ENCODE measurements at places on chromosomes 3 and 15.

DNA sequence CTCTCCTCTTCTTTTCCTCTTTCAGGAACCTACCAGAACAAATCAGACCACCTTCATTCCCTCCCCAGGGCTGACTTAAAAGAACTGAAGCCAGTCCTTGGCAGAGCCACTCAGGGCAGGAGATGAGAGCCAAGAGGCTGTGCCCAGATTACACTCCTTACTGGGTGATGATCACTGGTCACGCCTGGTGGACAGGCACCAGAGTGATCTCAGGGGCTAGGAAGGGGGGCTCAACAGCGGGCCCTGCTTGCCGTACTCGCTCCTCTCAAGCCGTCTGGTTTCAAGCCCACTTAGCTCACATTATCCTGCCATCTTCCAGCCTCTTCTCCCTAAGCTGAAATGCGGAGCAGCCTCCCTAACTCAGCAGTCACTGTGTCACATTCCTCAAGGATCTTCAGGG is 1.7 kb upstream of the FAH start:
- no peak for DNase-seq

DNA sequence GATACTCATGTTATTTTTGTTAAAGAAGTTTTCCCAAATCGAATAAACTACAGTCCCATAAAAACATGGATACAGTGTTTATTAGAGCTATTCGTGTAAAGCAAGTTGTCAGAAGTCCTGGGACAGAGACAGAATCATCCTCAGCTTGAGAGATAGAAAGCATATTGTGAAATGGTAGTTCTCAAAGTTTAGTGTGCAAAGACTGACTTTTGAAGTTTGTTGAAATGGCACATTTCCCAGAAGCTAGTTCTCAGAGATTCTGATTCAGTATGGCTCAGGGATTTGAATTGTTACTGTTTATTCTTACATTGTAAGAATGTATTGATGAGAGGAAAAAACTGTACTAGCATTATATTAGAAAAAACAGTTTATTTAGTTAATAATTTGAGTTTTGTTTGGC is 22.1 kb downstream of the GABRR3 start:
- DNase-seq: peak; percentile 1

GRCh38 chr3:160057331-160057730 is 68.7 kb downstream of the IL12A start:
- DNase-seq: no peak

DNA sequence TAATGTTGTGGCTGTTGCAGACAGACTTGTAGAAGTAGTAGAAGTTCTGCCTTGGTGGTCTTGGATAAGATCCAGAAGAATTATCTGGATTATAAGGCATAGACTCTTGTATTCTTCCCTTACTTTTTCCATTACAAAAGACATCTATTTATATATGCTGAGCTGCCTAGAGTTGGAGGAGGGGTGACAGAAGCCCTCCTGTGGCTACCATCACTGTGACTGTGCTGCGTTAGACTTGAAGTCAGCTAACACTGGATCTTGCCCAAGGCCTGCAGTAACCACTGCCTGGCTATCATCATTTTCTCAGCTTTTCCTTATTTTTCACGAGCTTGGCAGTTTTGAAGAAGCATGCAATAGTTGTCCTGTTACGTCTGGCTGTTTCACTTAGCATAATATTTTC is 684.8 kb upstream of the BCHE start:
- no peak for DNase-seq

DNA sequence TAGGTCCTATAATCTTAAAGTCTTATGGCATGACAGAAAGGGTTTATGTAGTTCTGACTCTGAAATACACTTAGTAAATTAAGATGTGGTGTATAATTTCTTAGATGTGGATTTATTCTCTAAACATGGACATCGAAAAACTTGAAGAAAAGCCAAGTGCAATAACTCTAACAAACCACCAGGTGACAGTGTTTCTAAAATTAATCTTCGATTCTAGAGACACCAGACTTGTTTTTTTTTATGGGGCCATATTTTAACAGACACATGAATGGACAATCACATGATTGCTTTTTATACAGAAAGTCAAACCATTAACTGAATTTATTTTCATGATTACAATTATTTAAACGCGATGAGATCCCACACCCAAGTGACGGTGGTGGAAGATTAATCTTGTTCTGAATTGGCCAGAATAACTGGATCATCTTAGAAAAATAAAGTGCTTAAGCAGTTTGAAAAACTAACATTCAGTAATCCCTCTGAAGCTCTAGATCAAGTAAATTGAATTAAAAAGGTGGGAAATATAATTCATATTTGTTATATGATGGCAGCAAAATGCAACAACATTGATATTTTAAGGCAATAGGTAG is 305.1 kb downstream of the LSAMP start:
- DNase-seq: no peak

- DNase-seq: no peak
These were observed 33.3 kb upstream of the SFMBT1 start for GRCh38 chr3:53079147-53079546.

- DNase-seq: no peak
These were observed 137.7 kb upstream of the NECTIN3 start for GRCh38 chr3:110933821-110934426.

DNA sequence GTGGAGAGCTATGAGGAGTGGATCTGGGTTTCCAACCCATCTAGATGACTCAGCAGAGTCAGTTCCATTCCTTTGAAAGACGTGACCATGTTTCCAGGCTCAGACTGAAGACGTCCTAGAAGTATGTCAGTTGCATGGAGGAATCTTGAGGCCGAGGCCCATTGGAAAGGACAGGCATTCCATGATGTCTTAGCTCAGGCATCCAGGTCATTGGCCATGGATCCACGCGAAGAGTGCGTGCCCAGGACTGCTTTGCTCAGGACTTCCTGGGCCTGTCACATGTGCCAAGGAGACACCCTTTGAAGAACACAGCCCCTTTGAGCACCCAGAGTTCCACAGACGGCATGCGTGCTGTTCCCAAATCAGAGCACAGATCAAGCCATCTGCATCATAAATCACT is 92.3 kb upstream of the ADAMTS17 start:
- DNase-seq: no peak

- DNase-seq: no peak
These were observed 30.0 kb upstream of the CACNA1D start for GRCh38 chr3:53464424-53464823.

DNA sequence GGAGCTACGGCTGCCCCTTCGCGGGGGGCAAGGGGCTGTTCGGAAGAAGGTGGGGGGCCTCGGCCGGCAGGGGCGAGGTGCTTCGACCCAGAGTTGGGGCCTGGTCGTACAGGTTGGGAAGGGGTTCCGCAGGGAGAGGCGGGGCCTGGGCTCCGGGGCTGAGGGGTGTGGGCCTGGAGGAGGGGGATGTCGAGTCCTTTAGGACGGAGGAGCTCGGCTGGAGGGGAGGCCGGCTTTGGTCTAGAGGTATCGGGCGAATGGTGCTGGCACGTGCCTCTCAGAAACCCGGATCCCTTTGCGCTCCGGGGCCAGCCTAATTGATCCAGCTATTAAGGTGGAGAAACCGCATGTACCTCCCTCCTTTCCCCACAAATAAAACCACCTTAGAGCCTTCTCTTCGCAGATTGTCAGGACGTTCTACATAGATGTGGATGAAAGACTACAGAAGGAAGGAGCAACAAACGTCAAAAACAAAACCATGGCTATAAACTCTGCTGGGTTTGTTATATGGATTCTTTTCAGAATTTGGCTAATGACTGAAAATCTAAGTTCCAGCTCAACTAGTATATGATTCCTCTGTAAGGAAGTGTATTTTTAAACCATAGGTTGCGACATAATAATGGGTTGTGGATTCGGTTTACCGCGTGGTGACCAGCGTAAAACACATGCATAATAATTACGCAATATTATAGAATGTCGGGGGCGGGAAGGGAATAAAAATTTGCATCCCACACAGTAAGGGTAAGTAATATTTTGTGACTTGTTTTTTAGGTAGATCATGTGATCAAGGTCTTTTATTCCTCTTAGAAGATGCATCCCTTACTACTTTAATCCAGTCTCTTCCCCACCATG is 644 bp upstream of the NGLY1 start:
- DNase-seq: no peak

DNA sequence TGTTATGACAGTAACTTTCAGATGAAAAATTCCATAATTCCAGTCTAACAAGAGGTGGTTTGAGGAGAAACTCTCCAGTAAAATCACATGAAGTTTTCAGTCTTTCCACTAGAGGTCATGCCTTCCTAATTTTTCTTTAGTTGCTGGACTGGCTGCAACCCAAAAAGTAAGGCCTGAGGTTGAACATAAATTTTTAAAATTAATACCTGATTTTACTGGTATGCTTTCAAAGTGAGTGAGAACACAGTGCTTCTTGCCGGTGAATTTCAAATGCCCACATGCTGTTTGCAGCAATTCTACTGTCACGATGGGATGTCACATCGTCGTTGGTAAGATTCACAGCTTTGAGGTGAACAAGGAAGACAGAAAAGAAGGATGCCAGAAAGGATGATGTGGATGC is 89.0 kb upstream of the FGF12 start:
- no peak for DNase-seq

Data from astrocyte of the cerebellum (primary cell).